ENCODE measurements at places on chromosomes 3 and 15. TPM values are rescaled to one million over a fixed set of nuclear protein-coding genes. Genes with fewer than 3 reads are reported as not detected.
A peak's percentile ranks its signal among the peaks of the same experiment; 100 is the strongest.

Gene GAP43
- 2.1 TPM for total RNA-seq

Gene BFSP2
- not detected for total RNA-seq

DNA sequence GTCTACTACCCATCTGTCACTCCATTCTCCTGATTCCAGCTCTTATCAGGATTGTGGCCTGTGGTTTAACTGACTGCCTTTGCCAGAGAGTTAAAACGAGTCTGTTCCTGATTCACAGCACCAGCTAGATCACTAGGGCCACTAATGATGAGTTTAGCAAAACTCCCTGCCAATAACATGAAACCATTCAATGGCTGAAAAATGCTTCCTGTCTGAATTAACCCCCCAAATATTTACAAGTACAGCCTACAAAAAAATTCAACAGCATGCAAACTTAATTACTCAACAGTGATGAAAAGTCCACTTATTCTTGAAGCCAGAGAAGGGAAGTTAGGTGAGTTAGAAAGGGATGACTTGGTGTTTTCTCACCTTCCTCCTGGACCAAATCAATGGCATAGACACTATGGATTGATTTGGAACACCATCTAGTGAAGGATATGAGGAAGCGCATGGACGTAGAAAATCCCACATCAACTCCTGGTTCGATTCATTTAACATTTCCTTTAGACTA lies 141.4 kb downstream of the TGFBR2 start:
- DNase-seq: peak; percentile 67

GRCh38 chr3:88031642-88032077 lies 27.1 kb downstream of the CGGBP1 start:
- peak; percentile 39 for DNase-seq

DNA sequence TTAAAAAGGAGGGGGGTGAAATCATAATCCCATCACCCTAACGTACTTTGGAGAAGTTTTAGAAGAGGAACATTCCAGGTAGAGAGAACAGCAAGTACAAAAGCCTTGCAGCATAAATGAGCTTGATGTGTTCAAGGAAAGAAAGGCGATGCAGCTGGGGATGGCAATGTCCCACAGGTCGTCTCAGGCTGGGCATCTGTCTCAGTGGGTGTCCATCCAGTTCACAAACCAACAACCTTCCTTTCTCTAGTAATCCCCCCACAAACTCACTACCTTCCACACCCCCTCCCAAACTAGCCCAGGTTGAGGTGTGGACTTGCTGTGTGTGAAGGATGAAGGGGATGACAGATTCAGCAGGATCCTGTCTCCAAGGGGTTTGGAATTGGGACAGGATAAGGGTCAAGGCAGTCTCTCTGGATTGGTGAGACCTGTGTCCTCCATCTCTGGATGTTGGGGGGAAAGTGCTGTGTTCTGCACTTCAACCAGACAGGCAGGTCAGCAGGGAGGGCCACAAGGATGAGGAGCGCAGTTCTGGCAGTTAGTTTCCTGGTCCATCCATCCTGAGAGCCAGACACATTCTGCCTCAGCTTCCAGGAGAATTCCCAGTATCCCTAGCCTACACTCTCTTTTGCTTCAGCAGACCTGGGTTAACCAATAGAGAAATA lies 1.7 kb upstream of the ESYT3 start:
- no peak for DNase-seq
